ENCODE measurements at places on chromosomes 3 and 15.
A peak's percentile ranks its signal among the peaks of the same experiment; 100 is the strongest.

DNA sequence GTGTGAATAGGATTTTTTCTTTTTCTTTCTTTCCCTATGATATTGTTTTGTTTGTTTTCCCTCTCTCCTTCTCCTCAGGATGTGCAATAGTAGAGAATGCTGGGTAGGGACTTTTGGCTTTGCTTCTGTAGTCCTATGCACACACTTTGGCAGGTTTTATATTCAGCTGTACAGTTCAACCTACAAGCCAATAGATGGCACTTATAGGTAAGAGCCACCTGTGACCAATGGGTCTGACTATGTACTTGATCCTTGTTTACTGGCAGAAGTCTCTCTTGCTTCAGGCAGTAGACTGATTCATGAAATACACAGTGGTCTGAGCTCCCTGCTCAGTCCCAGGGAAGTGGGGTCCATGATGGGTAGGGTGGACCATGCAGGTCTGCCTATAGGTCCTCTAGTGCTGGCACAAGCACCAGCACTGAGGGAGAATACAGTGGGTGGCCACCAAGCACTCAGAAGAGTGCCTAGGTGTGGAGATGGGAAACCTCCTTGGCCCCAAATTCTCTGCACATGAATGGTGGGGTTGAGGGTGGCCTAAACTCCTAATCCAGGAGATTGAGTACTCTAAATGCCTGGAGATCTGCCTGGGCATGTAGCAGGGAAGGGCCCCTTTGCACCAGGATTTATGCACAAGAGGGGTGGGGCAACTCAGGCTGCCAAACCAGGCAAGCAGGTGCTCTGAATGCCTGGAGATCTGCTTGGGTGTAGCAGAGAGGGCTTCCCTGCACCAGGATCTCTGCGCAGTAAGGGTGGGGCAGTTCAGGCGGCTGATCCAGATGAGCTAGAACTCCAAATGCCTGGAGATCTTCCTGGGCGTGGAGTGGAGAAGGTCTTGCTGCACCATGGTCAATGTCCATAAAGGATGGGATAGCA lies 176.1 kb downstream of the DOCK3 start:
- no peak for DNase-seq

DNA sequence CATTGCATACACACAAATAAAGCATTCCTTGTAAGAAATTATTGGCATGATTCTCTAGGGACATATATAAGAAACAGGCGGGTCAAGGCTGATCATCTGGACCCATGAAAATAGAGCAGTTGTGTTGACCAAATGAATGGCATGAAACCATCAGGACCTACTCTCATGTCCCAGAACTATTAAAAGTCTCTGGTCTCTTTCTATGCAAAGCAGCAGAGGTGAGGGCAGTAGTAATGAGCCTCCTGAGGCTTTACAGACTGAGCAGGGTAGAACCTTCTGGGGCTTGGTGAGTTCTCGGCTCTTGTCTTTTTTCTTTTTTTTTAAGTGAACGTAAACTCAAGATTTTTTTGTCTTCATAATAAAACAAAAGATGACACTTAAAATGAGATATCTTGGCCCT lies 9.3 kb downstream of the GLDN start:
- DNase-seq, result no peak

DNA sequence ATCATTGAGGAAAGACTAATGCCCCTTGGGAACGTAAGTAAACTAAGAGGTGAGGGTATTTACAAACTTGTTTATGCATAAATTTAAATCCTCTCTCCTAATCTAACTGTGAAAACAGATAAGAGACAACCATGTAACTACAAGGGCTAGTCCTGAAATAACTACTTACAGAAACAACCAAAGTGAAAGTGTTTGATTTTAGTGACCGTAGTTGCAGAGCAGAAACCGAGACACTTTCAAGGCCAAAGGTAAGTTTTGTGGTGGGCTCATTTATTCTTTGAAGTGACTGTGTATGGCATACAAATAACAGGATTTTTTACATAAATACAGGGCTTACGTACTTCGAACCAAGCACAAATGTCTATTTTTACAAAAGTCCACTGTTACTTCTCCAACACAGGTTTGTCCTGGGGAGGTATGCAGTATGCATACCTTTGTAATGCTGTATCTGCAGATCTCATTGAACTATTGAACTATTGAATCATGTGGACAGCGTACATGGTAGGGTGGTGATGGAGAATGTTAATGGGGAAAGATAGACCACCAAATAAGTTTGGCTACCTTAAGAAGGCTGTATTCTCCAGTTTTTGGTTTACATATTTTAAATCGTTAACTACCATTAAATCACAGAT lies 99.6 kb upstream of the RBMS3 start:
- no peak for DNase-seq

GRCh38 chr15:35827141-35827540 lies 281.2 kb upstream of the DPH6 start:
- DNase-seq, result no peak

DNA sequence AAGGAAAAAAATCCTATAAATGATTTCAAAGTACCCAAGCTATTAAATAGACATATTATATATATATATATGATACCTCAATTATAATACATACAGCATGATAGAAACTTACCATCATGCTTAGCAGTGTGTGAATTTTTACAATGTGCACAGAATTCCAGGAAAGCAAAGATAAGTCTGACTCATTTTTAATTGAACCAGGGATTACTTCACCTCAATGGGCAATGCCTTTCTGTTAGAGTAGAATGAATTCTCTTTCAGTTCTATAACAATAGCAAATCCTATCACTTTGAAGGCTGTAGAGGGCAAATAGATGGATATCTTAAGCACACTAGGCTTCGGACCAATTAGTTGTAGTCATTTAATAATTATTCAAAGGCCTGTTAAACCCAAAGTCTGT lies 54.8 kb upstream of the P3H2 start:
- peak; percentile 29 for DNase-seq

DNA sequence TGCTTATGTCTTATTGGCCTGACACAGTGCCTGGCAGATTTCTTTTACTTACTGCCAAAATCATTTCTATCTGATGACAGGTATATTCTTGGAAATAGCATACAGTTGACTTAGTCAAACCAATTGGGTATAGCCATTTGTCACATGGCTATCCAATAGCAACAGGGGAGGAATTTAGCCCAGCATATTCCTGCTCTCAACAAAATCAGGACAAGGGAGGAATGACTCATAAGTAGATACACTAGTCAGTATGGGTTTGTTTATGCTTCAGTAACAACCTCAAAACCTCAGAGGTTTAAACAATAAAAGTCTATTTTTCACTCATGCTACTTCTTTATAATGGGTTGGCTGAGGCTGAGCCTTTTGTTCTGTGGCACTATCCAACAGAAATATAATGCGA lies 38.0 kb upstream of the VILL start:
- no peak for DNase-seq

DNA sequence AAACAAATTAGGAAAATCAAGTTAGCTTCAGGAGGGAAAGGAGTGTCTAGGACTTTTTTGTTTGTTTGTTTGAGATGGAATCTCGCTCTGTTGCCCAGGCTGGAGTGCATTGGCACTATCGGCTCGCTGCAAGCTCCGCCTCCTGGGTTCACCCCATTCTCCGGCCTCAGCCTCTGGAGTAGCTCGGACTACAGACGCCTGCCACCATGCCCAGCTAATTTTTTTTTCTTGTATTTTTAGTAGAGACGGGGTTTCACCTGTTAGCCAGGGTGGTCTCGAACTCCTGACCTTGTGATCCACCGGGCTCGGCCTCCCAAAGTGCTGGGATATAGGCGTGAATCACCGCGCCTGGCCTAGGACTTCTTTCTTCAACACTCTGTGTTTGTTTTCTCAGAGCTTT lies 171.1 kb downstream of the NLGN1 start:
- DNase-seq, result no peak

GRCh38 chr3:189143771-189144170 lies 28.0 kb upstream of the TPRG1 start:
- no peak for DNase-seq

GRCh38 chr3:49415931-49416601 lies 3.8 kb downstream of the TCTA start:
- no peak for DNase-seq

DNA sequence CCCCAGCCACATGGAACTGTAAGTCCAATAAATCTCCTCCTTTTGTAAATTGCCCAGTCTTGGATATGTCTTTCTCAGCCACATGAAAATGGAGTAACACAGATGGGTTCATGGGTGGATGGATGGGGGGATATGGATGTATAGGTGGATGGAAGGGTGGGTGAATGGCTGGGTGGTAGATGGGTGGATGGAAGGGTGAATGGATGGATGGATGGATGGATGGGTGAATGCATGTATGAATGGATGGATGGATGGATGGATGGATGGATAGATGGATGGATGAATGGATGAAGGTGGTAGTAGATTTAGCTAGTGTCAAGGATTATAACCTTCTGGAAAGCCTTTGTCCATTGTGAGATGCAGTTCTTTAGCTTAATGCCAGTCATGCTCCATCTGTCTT lies 146.1 kb upstream of the ATP2B2 start:
- no peak for DNase-seq

DNA sequence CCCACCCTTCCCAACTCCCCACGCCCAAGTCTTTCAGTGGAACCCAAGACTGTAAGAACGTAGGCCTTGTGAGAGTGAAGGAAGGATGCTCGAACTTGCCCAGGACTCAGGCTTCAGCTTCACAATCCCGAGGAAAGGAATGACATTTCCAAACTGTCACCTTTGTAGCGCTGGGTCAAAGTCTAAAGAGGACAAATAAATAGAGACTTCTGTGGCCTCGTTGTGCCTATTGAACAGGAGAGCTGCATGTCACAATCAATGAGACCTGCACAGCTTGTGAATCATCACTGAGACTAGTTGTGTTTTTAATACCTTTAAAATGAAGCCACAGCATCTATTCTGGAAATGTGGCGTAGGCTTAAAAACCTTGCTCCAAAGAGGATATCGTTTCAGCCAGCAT lies 222.8 kb upstream of the ST8SIA2 start:
- DNase-seq, result no peak

DNA sequence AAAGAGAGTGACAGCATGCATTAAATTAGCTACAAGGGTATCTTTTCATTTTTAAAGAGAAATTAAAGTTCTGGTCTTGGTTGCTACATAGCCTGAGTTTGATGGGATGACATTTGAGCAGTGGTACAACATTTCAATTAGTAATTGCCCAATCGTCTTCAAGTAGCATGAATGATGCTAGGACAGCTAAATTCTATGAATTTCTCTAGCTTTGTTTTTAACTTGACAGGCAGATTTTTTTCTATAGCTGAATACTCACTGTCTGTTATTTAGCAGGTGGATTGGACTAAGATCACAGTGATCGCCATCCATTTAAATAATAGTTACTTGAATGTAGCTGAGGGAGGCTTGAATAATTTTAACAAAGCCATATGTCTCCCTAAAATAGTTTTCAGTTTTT lies 162.2 kb downstream of the OXSM start:
- DNase-seq, result no peak

- no peak for DNase-seq
Measured at GRCh38 chr3:106067711-106068110, 198.9 kb upstream of the CBLB start.

DNA sequence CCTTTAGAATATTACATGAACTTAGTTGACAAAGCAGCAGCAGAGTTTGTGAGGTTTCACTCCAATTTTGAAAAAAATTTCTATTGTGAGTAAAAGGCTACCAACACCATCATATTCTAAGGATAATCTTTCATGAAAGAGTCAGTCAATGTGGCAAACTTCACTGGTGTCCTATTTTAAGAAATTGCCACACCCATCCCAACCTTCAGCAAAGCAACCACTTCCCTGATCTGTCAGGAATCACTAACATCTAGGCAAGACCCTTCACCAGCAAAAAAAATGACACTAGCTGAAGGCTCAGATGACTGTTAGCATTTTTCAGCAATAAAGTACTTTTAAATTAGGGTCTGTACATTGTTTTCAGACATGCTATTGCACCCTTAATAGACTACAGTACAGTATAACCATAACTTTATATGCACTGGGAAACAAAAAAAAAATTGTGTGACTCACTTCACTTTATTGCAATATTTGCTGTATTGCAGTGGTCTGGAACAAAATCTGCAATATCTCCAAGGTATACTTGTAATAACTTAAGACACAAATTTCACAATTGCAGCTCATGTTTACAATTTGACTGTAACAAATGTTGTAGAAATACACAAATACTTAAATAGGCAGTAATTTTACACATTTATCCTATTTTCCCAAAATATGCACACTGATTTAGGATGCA lies 38.9 kb upstream of the ALCAM start:
- DNase-seq, result peak; percentile 41

GRCh38 chr3:124890573-124891190 lies 3.5 kb upstream of the ITGB5 start:
- DNase-seq, result no peak

DNA sequence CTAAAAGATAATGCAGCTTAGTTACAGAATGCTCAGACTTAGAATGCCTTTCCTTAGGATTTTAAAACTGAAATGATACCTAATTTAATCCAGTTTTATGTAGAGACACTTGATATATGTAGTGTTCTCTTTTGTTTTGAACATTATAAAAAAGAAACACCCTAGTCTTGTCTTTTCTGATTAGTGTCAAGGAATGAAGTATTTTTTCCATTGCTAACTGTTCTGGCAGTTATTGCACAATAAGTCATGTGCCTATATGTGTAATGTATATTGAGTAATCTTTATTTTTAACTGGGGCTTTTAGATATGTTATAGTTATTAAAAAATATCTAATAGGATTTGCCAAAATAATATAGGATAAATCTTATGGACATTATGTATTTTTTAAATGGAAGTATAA lies 4.5 kb downstream of the ARL8B start:
- peak; percentile 26 for DNase-seq

DNA sequence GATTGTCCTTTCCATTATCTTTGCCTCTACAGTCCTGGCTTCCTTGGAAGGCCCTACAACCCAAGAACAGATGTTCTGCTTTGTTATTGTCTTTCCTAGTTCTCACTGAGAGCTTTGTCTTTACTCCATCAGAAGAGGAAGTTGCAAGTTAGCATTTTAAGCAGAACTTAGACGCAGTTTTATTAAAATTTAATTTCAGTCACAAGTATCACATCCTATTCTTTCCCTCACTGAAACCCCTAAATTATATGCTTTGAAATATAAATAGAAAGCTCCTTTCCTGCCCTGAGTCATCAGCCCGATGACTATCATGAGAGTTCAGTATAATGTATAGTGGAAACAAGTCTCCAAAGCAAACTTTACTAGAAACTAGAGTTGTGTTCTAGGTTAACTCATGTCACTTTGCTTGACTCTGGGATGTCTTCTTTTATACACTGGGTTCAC lies 291.2 kb upstream of the RBMS3 start:
- no peak for DNase-seq

GRCh38 chr3:168976969-168977368 lies 686.5 kb downstream of the MECOM start:
- no peak for DNase-seq

- no peak for DNase-seq
Measured at GRCh38 chr3:194057570-194058188, 78.3 kb upstream of the HES1 start.

DNA sequence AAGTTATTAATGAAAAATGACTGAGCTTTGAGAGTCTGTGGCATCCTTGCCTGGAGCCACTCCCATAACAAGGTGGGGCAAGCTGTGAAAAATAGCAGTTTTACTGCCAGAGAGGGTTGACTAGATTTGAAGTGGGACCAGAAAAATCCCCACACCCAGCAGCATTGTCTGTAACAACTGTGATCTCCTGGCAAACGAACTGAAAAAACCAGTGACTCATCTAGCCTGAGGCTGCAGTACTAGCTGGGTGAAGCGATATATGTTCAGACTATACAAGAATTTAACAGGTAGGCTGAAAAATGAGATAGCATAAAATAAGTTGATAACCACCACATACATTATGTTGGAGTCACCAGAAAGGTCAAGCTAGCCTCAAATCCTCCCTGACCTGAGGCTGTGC lies 64.0 kb downstream of the DPH6 start:
- peak; percentile 50 for DNase-seq
